Renal cortex interstitium (tissue), 15 donors: ENCODE measurements at places on chromosomes 6 and 20.
A peak's percentile ranks its signal among the peaks of the same experiment; 100 is the strongest.

- no peak for DNase-seq
These were observed 148.3 kb upstream of the POU3F2 start for GRCh38 chr6:98686008-98686601.

- DNase-seq: peak; percentile 38
These were observed 572 bp downstream of the SLC2A4RG start for GRCh38 chr20:63740070-63740626.

- no peak for DNase-seq
These were observed 6.5 kb downstream of the C20orf202 start for GRCh38 chr20:1209447-1210387.

GRCh38 chr6:145816392-145816791 is 1.8 kb upstream of the FBXO30 start:
- no peak for DNase-seq

- DNase-seq: no peak
These were observed 16.0 kb upstream of the PI16 start for GRCh38 chr6:36938536-36938935.

DNA sequence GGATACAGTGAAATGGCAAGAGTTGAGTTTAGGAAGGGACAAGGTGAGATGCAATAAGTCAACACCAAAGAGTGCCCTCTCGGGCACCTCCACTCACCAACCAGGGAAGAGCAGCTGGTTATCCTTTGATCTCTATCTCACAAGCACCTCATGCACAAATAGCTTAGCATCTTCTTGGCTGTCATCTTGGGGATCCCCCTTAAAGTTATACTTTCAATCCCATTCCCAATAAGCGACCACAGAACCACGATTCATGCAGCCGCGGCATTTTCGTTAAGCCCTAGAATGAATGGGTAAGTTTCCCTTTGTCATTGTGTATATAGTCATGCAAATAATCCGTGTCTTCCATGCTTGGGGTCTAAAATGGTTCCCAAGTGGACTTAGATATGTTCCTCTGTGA is 73.5 kb downstream of the ADTRP start:
- DNase-seq: no peak
